ENCODE measurements at places on chromosomes 12 and 14. TPM values are rescaled to one million over a fixed set of nuclear protein-coding genes. Genes with fewer than 3 reads are reported as not detected.

Gene ATP6V1D
- 35.6 TPM for total RNA-seq

GRCh38 chr12:51970904-51971646 lies 19.6 kb downstream of the ACVR1B start:
- DNase-seq: peak; percentile 74

- DNase-seq: no peak
Measured at GRCh38 chr12:127411166-127411915, 855.6 kb upstream of the TMEM132C start.

Gene LHX5
- not detected for total RNA-seq

Gene RNASE3
- total RNA-seq: not detected

GRCh38 chr12:76199808-76200207 lies 115.3 kb upstream of the NAP1L1 start:
- DNase-seq: no peak

GRCh38 chr12:68559984-68560850 lies 50.5 kb upstream of the RAP1B start:
- no peak for DNase-seq

Gene ENDOU
- not detected for total RNA-seq

Gene TEX52
- not detected for total RNA-seq

Gene CS
- total RNA-seq: 154 TPM

- no peak for DNase-seq
Measured at GRCh38 chr14:25484906-25485305, 435.0 kb upstream of the STXBP6 start.

Gene SERPINA4
- total RNA-seq: not detected

Gene GPRC5D
- total RNA-seq: 0.92 TPM

Gene SOAT2
- not detected for total RNA-seq

GRCh38 chr12:54225666-54226065 lies 36.9 kb upstream of the SMUG1 start:
- DNase-seq: no peak

DNA sequence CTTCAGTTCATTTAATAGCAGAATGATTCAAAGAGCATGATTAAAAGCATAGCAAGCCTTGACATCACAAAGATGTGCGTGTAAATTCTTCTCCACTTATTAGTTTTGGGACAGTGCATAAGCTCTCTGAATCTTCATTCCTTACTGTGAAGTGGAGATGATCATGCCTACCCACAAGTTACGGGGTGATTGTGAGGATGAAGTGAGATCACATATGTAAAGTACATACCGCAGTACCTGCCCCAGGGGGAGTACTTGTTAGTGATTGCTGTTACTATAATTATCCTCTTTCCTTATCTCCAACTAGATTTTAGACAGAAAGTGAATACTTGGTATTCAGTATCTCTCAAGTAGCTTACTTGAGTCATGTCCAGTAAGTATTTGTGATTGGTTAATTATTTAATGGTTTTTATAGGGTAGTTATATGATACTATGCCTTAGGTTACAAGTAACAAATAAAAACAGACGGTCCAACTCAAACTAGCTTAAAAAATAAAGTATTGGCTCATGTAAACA lies 6.0 kb downstream of the RAD9B start:
- DNase-seq: no peak

- DNase-seq: peak; percentile 28
Measured at GRCh38 chr12:128969480-128970055, 116.3 kb downstream of the GLT1D1 start.

DNA sequence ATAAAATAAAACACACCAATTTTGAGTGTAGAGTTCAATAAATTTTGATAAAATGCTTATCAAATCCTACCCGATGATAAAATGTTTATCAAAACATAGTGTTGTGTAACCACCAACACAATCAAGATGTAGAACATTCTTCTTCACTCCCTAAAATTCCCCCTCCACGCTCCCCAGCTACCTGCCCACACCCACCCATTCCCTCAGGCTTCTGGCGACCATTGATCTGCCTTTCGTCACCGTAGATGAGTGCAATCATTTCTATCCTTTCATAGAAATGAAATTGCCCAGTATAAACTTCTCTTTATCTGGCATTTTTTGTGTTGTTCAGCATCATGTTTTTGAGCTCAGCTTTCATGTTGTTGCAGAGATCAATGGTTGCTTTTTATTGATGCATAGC lies 90.7 kb upstream of the TBX3 start:
- DNase-seq: no peak

GRCh38 chr12:46473634-46474329 lies 101.2 kb upstream of the SLC38A2 start:
- DNase-seq: peak; percentile 26

- no peak for DNase-seq
Measured at GRCh38 chr12:31234955-31235867, 90.7 kb downstream of the SINHCAF start.

GRCh38 chr12:93727195-93727811 lies 50.1 kb downstream of the CRADD start:
- DNase-seq: no peak

GRCh38 chr14:68561531-68562007 lies 231.3 kb downstream of the ZFP36L1 start:
- DNase-seq: no peak

Gene DCAF11
- 96.3 TPM for total RNA-seq

DNA sequence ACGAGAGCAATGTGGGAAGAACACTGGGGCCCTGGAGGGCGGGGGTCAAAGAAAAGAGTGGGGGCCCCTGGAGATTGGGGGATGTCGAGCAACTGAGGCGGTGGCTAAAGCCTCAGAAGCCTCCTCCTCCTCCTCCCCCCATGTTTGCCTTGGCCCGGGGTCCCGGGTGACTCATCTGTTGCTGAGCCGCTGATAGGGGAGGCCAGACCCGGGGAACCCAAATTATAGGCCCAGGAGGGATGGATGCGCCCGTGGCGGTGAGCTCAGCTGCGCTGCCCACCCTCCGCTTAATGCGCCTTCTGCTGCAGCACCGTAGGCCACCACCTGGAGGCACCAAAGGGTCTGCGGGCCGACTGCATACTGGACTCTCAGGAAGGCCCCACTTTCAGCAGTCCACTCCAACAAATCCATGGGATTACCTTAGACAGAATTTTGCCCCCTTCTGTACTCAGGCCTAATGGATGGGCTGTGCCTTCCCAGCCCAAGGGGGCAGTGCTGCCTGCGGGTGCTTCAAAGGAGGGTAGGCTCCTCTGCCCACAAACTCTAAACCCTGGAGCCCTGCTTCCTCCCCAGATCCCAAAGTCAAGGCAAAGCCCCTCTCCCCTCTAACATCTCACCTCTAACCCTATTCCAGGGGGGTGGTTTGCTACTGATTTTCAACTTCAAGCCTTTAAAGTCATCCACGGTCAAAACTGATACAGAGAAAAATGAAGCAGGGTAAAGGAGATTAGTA lies 2.6 kb upstream of the WNT10B start:
- peak; percentile 56 for DNase-seq

DNA sequence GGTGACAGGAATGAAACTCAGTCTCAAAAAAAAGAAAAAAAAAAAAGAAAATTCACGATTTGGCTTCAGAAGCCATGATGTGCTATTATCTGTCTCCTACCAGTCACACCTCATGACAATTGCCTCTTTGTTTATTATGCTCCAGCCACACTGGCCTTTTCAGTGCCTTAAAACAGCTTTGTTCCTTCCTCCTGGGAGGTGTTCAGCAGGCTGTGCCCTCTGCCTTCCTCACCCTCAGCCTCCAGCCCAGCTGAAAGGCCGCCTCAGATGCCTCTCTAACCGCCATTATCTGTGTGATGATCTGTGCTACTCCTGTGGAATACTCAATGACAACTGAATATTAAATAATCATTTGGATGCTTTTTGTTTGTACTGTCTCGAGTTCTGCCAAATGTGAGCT lies 8.6 kb upstream of the ARPC3 start:
- DNase-seq: no peak

- peak; percentile 21 for DNase-seq
Measured at GRCh38 chr12:121713793-121714192, 1.2 kb downstream of the TMEM120B start.

DNA sequence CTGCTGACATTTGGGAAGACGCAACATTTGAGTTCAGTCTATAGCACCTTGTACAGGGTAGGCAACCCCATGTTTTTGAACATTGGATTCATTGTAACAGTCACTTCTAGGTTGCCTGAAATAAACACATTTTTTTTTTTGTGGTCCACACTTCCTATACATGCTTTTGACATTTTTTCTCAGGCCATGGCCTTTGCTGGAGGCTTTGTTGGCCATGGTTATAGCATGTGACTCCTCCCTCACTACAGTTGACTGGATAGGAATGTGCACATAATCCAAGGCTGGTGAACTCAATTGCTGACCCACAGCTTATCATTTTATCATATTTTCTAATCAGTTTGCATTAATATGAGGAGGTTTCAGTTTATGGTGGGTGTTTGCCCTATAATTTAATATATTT lies 60.6 kb downstream of the TMEM117 start:
- no peak for DNase-seq

- DNase-seq: peak; percentile 64
Measured at GRCh38 chr12:113142173-113142885, 6.8 kb upstream of the RASAL1 start.

Gene GPR135
- 4.7 TPM for total RNA-seq

GRCh38 chr12:52122904-52123303 lies 43.4 kb downstream of the SMIM41 start:
- DNase-seq: no peak

Gene C1S
- 0.64 TPM for total RNA-seq

- DNase-seq: no peak
Measured at GRCh38 chr12:8564656-8565055, 24.0 kb upstream of the CLEC4E start.

Gene SLCO1B3
- total RNA-seq: not detected

GRCh38 chr14:65472189-65472588 lies 59.7 kb downstream of the FUT8 start:
- DNase-seq: no peak
